ENCODE measurements at places on chromosomes 3 and 15. TPM values are rescaled to one million over a fixed set of nuclear protein-coding genes. Genes with fewer than 3 reads are reported as not detected.

Gene GPR27
- 67.8 TPM for polyA plus RNA-seq

Gene GHSR
- polyA plus RNA-seq = not detected

Gene UBXN7
- polyA plus RNA-seq = 19.6 TPM

Gene REC114
- not detected for polyA plus RNA-seq

Gene RTP4
- polyA plus RNA-seq = not detected

Gene TLE3
- 27.6 TPM for polyA plus RNA-seq

Gene MYL3
- polyA plus RNA-seq = not detected

Gene NUSAP1
- 13.6 TPM for polyA plus RNA-seq

Gene RHCG
- 0.32 TPM for polyA plus RNA-seq

Gene GRAMD2A
- polyA plus RNA-seq = 3.2 TPM

Gene CTXN2
- 0.69 TPM for polyA plus RNA-seq

Gene GRIP2
- polyA plus RNA-seq = 8.6 TPM

Gene MTHFS
- polyA plus RNA-seq = 9.0 TPM

Gene ADAMTS17
- not detected for polyA plus RNA-seq

Gene CFAP91
- polyA plus RNA-seq = 12.5 TPM

Gene KLHL6
- polyA plus RNA-seq = not detected

Gene FEZF2
- not detected for polyA plus RNA-seq

Gene KNG1
- not detected for polyA plus RNA-seq

Gene ARL14
- polyA plus RNA-seq = not detected

Gene RTP3
- polyA plus RNA-seq = not detected

Gene ECE2
- 0.42 TPM for polyA plus RNA-seq

Gene C3orf20
- polyA plus RNA-seq = not detected

Gene NANOGP8
- polyA plus RNA-seq = not detected

Gene RYR3
- 12.6 TPM for polyA plus RNA-seq

Gene GPR62
- not detected for polyA plus RNA-seq

Gene CFAP92
- polyA plus RNA-seq = 1.6 TPM

Gene DTWD1
- 16.5 TPM for polyA plus RNA-seq

Gene MYO9A
- polyA plus RNA-seq = 20.7 TPM

Gene CHAC1
- 3.6 TPM for polyA plus RNA-seq

Gene TGM4
- polyA plus RNA-seq = not detected

Gene EOMES
- polyA plus RNA-seq = not detected

Gene EHHADH
- 2.0 TPM for polyA plus RNA-seq

Gene ACTRT3
- not detected for polyA plus RNA-seq

Gene PRSS50
- polyA plus RNA-seq = not detected

Gene PTPRG
- 31.3 TPM for polyA plus RNA-seq

Gene SEMA3B
- polyA plus RNA-seq = 9.6 TPM

Gene TMEM44
- 40.6 TPM for polyA plus RNA-seq

Gene DUOX2
- not detected for polyA plus RNA-seq

Data from neural cell (in vitro differentiated cells).